ENCODE measurements at places on chromosomes 13 and 19.

DNA sequence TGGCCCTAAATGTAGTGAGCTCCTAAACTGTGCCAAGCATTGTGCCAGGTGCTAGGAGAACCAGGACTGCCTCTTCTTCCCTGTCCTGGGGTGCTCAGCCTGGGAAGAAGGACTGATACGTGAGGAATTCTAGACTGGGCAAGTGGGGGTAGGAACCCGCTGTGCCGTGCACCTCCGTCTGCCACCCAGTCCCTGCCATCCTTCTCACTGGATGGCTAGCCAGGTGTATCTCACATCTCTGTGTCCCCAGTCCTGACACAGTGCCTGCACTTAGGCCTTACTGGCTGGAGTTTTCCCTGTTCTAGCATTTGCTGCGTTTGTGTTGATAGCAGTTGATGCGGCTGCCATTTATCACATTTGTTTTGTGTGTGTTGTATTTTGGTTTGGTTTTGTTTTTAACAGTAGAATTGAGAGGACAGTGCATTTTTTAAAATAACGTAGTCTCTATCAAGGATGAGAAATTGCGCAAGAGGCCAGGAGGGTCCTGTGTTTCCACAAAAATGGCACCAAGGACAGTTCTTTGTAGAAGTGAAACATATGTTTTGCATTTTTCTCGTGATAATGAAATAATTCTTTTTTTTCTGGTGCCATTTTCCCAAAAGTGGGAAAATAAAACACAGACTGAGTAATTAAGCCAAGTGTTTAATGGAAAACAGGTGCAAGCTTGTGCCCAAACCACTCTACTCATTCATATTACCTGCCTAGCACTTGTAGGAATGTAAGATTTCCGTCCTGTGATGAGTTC is 4.7 kb upstream of the GPR183 start:
- DNase-seq: no peak

DNA sequence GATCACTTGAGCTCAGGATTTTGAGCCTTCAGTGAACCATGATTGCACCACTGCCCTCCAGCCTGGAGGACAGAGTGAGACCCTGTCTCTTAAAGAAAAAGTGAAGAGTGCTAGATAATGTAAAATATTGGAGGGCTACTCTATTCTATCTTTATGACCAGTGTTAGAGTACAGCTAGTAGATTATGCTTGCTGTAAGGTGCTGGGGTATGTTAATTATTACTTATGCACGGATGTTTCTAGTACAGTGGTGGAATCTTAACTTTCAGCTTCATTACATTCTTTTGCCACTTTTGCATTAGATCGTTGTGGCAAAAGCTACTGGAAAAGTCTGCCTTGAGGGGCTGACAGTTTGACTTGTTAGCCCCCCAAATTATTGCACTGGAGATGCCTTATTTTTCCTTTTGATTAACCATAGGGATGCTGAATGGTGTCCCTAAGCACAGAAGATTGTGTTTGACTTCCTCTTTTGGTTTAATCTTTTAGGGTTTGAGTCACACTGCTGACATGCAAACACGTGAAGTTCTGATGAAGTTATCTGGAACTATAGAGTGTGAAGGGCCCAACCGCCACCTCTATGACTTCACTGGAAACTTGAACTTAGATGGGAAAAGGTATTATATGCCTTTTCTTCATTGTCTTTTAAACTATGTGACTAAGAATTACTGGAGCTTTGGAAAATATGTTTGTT is 169.8 kb downstream of the ATP8A2 start:
- DNase-seq: no peak

DNA sequence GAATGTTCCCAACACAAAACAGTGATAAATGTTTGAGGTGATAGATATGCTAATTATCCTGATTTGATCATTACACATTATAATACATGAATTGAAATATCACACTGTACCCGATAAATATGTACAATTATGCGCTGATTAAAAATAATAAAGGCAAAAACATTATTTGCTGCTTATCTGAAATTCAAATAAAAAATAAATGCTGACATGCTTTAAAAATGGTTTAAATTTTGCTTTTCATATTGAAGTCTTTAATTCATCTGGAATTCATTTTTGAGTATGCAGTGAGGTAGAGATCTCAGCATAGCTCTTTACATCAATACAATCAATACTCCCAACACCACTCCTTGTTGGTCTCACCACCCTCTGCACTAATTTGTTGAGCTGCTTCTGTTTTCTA is 330.8 kb downstream of the NALCN start:
- DNase-seq: no peak

DNA sequence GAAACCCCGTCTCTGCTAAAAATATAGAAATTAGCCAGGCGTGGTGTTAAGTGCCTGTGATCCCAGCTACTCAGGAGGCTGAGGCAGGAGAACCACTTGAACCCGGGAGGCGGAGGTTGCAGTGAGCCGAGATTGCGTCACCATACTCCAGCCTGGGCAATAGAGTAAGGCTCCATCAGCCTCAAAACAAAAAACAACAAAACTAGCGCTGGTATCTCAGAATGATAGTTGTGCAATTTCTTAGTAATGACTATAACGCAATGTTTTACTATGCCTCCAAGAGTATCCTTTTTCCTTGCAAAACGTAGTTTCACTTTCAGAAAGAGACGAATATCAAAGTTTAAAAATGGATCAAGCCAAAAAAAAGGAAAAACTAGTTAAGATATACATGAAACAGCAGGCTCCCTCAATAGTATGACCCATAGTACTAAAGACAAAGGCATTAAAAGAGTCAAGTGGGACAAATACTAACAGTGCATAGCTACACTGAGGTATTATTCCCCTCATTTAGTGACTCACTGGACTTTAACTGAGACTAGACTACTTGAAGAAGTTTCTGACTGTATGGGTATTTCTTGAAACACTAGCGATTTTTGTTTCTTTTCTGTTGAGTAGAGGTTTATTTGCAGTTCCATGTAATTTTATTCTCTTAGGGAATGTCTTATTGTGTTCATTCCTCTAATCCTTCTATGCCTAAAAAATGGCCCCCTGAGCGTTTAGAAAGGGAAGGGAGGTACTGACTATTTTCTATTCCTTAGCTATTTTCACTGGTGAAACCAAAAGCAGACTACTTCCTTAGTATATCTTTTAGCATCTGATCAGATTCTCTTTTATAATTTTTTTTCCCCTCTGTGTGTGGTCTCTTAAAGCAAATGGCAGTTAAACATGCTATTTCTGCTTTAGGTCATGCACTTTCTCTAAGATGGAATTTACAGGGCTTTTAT is 10.4 kb upstream of the ITM2B start:
- DNase-seq: no peak

DNA sequence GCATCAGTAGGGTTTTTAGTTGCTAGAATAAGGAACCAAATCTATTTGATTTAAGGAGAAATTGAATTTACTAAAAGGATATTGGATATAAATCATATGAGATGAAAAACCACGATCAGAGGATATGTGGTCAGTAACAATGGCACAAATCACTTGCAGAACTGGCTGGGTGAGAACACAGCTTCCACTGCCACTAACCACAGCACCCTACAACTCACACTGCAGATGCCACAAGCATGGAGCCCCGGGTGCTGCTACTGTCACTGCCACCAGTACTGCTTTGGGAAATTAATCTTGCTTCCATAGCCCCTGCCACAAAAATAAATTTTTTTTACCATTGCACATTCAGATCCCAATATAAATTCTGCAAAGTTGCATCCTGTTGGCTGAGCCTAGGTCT is 40.6 kb upstream of the KLF12 start:
- DNase-seq: no peak

GRCh38 chr19:34994286-34994642 is 5.9 kb upstream of the GRAMD1A start:
- DNase-seq: no peak

DNA sequence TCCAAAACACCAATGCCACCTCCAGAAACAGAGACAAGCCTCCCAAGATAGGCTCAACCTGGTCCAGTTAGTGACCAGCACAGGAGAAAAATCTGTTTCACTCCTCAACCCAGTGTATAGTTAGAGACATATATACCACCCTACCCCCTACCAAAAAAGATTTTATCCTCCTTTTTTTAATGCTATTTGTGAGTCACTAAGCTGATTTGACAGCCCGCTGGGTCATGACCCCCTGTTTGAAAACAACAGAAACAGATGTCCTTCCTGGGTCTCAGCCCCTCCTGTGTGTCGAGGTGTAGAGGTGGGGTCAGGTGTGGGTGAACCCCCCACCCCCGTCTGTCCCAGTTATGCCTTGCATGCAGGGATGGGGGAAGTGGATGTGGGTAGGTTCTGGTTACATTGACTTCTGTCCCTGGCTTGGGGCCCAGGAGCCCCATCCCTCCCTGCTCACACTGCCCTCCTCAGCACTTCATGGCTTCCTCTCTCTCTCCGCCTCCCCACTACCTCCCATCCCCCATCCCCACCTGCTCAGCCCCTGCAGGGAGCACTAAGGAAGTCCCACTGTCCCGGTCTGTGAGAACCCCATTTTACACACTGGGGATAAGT is 14.0 kb upstream of the TOMM40 start:
- no peak for DNase-seq

DNA sequence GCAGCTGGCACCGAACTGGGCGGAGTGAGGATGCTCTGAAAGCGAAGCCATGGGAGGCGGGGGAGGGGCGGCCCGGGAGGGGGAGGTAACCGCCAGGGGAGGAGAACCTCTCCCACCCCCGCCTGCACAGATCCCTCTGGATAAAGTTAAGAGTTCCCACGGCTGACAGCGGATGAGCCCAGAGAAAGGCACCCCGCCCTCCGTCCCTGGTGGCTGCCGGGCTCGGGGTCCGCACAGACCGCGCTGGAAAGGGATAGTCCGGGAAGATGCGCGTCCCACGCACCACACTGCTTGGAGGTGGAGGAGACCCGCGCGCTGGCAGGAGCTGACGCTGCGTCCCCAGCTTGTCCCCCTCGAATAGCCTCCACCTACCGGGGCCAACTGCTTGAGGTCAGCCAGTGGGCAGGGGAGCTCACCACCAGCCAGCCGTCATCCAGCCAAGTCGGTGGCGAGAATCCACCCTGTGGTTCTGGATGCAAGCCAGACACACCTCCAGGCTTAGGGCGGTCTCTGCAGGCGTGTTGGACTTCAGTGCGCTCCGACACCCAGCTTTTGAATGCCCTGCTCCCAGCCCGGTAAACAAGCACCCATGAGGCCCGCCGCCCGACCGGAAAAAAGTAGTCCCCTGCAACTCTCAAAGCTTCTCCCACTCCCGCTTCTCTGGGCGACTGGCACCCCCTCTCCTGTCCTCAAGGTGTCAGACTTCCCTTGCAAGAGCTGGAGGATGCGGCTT is at the start of gene TRPC4:
Gene TRPC4 (minus strand): TSS at position 17 of the 733 bp plus-strand sequence. CDS start 86,439 bp downstream, outside the sequence.
- peak; percentile 51 for DNase-seq

- no peak for DNase-seq
Measured at GRCh38 chr13:111508902-111509509, 188.6 kb downstream of the TEX29 start.

- no peak for DNase-seq
Measured at GRCh38 chr19:19201697-19202630, 1.2 kb downstream of the NR2C2AP start.

- no peak for DNase-seq
Measured at GRCh38 chr19:18793144-18794028, 2.3 kb upstream of the COMP start.

- DNase-seq: no peak
Measured at GRCh38 chr13:78762825-78763224, 103.9 kb upstream of the OBI1 start.

DNA sequence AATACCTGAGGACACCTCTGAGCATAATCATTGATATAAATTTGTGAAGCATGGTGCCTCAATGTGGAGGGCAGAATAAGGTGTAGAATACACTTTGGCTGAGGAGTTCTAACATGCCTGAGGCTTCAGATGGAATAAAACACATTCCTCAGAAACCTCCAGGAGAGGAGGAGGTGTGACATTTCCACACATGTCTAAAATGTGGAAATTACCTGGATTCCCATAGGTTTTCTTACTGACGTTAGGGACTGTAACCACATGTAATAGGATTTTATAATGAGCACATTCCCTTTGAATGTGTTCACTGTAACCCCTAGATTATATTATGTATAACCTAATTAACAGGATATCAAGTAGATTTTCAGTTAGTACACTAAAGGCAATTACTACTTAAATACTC is 226.1 kb downstream of the TDRD3 start:
- DNase-seq: no peak

GRCh38 chr19:37165635-37166034 is 6.9 kb downstream of the ZNF585A start:
- DNase-seq: no peak

- DNase-seq: no peak
Measured at GRCh38 chr19:31334849-31335624, 14.2 kb downstream of the TSHZ3 start.

DNA sequence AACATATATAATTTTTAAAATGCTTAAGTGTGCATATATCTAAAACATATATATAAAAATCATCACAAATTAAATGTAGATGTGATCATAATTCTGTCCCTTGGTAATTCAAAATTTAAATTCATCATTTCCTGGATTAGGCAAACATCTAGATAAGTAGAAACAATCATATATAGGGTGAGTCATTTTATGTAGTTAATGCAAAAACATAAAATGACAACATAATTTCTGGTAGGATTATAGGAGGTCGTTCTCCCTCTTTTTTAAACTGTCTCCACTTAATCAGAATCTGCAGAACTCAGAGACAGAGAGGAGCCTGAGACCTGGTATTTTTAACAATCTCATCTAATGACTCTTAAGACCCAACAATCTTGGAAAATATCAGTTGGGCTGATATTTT is 333.4 kb downstream of the KCTD12 start:
- DNase-seq: no peak

- no peak for DNase-seq
Measured at GRCh38 chr13:22082030-22082429, 411.2 kb downstream of the FGF9 start.

GRCh38 chr19:3296446-3296845 is 69.9 kb upstream of the NFIC start:
- DNase-seq: no peak

GRCh38 chr13:90591260-90591926 is 756.1 kb upstream of the MIR17HG start:
- no peak for DNase-seq

GRCh38 chr19:55319785-55320184 is 5.4 kb downstream of the TMEM150B start:
- no peak for DNase-seq

- DNase-seq: no peak
Measured at GRCh38 chr13:33168321-33168960, 117.1 kb downstream of the STARD13 start.

DNA sequence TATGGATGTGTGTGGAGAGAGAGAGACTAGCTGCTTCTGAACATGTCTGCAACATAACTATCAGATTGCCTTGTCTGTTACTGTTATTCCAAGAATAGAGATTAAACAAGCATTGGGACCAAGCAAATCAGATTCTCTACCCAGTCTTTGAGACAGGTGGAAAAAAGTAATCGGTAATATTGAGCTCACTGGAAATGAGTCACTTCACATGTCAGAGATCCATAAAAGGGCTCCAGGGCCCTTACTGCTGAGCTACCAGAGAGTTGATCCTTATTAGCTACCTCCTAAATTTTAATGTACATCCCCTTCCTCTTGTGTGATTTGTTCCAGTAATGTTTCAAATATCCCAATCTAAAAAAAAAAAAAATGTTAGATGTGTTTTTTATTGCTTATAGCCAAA is 2118.0 kb downstream of the PCDH9 start:
- no peak for DNase-seq

Measured in left renal pelvis (tissue), 4 donors.